Sigmoid colon (tissue), 7 donors: ENCODE measurements at places on chromosomes 5 and 9. TPM values are rescaled to one million over a fixed set of nuclear protein-coding genes. Genes with fewer than 3 reads are reported as not detected.

DNA sequence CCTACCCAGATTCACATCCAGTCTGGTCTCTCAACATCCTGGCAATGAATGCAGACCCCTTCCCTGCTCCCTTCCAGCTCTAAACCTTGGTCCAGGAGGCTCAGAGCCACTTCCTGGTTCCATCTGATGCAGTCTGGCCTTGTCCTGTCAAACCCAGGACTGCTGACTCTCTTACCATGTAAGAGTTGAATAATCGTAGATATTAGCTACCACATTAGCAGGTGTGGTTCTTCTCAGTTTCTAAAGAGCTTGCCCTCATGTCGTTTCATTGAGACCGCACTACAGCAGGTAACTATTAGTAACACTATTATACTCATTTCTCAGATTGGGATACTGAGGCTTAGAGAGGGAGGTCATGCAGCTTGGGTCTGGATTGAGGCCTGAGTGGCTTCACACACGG lies 133.3 kb downstream of the BOD1 start:
- H3K4me1 ChIP-seq = peaks cover 41% of the 10 kb centered on the region
- H3K4me3 ChIP-seq = no peak overlapping the region
- no peak for DNase-seq
- no peaks in the 10 kb centered on the region for H3K27me3 ChIP-seq

GRCh38 chr5:87048156-87048555 lies 219.5 kb upstream of the RASA1 start:
- H3K36me3 ChIP-seq = no peaks in the 10 kb centered on the region
- no peak for DNase-seq
- H3K27me3 ChIP-seq = no peaks in the 10 kb centered on the region
- H3K27ac ChIP-seq = no peak overlapping the region
- no peak overlapping the region for H3K4me3 ChIP-seq

Gene CNTLN
- 12.1 TPM for total RNA-seq

Gene PCDHB7
- total RNA-seq = 2.8 TPM

DNA sequence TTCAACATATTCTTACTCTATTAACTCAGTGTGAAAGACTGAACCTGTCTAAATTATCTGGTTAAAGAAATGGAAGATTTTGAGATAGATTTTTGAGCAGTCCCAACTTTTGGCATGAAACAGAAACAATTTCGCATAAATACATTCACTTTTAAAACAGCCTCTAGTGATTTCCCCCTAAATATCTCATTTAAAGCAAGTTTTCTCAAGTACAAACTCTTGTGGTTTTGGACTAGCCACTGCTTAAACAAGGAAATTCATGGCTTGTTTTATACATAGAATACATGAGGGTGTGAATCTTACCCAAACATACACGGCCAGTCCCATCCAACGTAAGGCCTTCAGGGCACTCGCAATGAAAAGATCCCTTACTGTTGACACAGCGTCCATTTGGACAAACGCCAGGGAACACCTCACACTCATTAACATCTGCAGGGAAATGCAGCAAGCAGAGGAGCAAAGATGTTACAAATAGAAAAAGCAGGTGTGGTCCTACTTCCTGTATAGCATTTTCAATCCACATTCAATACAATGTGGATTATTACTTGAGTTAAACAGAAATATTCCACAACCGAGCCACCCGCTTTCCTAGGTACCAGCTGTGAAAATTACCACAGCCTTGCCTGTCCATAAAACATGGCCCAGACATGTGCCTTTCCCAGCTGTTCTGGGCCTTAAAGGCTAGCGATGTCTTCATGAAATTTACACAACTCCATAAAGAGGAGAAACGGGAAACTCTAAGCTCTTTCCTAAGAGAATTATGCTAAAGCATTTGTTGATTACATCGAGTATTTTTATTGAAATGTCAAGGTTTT lies 188.8 kb downstream of the FBN2 start:
- peaks cover 10% of the 10 kb centered on the region for H3K4me1 ChIP-seq
- DNase-seq = no peak
- no peaks in the 10 kb centered on the region for H3K36me3 ChIP-seq
- H3K27me3 ChIP-seq = no peaks in the 10 kb centered on the region

Gene FOXD4L6
- not detected for total RNA-seq

DNA sequence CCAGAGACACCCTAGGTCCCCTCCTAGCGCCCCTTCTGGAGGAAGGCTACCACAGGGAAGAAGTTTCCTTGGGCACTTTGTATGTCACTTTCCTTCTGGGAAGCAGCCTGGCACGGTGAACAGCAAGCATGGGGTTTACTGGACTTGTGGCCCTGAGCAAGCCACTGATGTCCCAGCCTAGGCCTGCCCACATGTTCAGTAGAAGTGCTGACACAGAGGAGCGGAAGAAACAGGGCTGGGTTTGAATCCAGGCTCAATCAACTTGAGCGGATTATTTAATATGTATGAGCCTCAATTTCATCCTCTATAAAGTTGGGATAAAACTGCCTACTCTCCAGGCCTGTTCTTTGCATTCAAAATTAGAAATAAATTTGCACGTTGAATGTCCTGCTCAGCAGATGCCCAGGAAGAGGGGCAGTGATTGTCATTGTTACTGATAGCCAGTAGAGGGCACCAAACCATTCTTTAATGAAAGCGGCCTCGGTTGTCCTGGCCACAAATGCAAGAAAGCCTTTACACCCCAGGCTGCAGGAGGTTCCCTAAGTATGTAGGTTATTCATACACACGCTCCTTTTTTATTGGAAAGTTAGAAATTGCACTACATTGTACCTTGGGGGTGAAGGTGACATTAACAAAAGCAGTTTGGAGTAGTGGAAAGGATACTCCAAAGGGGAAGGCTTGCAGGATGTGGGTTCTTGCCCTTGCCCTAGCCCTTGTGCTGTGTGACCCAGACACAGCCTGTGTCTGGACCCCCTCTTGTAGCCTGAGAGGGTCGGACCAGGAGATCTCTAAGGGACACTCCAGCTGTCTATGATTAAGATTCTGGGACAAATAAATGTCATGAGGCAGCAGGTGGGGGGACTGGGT lies 13.4 kb upstream of the XPA start:
- DNase-seq = no peak
- no peaks in the 10 kb centered on the region for H3K36me3 ChIP-seq
- H3K4me3 ChIP-seq = no peak overlapping the region
- H3K27me3 ChIP-seq = peaks cover 7% of the 10 kb centered on the region
- H3K27ac ChIP-seq = no peak overlapping the region
- H3K4me1 ChIP-seq = no peaks in the 10 kb centered on the region
